ENCODE measurements at places on chromosomes 16 and 17.

- no peak for DNase-seq
These were observed 117.2 kb upstream of the METRNL start for GRCh38 chr17:82962163-82962720.

DNA sequence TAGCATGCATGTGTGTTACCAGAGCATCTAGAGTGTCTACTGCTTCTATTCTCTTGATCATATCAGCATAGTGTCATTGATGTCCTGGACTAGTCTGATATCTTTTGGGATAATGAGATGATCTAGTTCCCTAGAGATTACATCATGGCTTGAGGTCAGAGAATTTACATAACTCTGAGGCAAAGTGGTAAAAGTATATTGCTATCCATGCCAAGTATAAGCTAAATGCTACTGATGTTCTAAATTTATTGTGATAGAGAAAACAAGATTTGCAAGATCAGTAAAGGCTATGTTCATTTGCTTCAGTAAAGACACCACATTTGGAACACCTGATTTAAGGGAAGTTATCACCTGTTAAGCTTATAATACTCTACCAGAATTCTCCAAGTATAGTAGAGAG is 280.7 kb upstream of the PSMD7 start:
- no peak for DNase-seq

- no peak for DNase-seq
These were observed 11.9 kb downstream of the FSCN2 start for GRCh38 chr17:81539961-81540675.

DNA sequence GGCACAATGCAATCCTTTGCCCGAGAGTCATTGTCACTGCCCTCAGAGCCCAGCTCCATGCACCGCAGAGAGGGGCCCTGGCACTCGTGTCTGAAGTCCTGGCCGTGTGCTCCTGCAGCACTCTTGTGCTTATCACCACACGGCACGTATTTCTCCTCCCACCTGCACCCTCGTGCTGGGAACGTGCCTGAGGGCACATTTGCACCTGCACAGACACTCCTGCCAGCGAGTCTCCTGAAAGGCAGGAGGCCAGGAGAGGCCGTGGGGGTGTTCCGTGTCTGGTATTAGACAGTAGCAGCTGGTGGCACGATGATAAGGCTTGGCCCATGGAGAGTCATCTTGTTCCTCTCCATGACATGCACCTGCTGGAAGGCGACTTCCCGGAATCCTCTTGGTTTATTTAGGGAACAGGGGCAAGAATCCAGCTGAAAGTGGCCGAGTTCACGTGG is 3.4 kb upstream of the ACSF3 start:
- DNase-seq = no peak

- DNase-seq = no peak
These were observed 33.2 kb downstream of the CYB5D2 start for GRCh38 chr17:4175921-4176807.

DNA sequence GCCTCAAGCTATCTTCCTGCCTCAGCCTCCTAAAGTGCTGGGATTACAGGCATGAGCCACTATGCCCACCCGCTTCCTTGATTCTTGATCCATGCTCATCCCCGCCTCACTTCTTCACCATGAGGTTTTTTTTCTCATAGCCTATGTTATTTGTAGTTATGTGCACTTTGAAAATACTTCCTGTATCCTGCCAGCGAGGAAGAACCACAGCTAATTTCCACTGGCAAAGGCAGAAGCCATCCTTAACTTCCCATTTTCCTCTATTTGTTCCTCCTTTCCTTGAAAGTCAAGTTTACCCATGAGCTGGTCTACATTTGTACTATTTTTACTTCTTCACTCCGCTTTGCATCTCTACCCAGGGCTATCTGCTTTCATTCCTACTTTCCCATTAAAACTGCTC is 189.7 kb upstream of the ZFHX3 start:
- no peak for DNase-seq

DNA sequence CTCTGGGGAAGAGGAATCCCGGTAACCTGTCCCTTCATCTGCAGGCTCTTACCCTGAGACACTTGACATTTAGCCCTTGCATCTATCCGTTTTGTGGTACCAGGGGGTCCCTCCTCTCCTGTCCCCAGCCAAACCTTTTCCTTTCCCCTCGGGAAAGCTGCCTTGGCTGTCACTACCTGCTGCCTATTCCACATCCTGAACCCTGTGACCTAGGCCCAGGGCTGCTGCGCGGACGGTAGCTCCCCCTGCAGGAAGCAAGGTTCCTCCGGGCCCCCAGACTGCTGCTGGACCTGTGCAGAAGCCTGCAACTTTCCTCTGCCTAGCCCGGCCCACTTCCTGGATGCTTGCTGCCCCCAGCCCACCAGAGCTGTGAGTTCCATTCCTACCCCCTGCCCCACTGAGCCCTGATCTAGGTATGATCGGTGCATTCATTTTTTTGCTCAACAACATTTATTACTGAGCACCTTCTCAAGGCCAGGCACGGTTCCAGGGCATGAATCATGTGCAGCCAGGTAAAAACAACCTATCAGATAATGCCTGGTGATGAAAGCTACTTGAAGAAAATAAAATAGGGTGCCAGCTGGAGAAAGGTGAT is 10.5 kb upstream of the ALDOA start:
- peak; percentile 10 for DNase-seq

DNA sequence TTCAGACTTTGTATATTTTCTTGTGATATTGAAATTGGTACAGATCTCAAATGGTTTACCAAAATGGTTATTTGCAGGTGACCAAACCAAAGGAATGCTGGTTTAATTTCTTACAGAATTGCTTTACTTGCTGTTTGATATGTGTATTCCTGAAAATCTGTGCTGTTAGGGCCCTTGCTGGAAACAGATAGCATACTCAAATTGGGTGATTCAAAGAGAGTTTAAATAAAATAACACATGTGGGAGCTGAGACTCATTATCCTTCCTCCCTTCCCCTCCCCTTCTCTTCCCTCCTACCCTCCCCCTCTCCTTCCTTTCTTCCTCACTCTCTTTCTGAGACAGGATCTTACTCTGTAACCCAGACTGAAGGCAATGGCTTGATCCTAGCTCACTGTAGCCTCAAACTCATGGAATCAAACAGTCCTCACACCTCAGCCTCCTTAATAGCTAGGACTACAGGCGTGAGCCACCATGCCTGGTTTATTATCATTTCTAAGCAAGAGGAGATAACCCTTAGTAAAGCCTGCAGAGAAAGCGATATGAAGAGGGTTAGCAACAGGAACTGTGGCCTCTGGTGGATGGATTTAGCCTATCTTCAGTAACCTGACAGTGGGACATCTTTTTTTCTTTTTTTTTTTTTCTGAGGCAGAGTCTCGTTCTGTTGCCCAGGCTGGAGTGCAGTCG is 141.9 kb downstream of the BCAS3 start:
- no peak for DNase-seq

DNA sequence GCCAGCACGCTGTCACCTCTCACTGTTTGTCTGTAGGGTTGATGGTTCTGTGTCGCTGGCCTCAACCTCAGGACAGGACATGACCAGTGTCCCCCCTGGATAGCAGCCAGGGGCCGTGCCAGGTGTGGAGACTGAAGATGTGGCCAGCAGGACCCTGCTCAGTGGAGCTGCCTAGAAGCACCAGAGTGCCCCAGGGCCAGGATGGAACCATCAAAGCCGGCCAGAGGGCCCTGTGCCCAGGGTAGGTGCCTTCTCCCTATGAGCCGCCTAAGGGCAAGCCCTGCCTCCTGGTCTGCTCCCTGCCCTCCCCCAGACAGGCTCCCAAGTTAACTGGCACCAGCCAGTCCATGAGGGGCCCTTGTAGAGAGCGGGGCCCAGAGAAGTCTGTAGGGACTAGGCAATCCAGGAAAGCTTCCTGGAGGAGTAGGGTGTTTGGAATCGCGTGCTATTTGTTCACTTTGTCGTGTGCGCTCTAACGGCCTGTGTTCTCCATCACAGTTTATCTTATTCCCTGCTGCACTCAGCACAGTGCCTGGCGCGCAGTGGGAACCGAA is 546 bp upstream of the NDUFB10 start:
- no peak for DNase-seq

GRCh38 chr17:72733619-72734282 is 358.7 kb downstream of the SLC39A11 start:
- DNase-seq = no peak

DNA sequence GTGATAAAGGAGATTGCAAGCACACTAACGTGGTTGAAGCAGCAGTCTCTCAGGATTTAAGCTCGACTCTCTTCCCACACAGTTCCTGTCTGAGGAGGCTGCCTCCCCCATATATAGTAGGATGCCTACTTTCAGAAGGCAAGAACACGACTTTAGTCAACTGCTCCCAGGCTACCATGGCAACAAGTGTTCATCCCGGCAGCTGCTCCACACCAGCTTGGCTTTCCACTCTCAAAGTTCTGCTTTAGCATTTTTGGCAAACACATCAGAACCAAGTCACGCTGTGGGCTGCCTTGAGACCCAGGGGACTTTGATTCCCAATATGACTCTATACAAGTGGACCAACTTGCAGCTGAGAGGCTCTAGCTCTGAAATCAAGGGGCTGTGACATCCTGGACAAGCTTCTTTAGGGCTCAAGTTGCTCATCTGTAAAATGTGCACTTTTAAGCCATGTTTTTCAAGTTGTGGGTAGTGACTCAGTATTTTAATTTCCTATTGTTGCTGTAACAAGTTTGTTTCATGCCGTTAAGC is 16.5 kb downstream of the ZP2 start:
- DNase-seq = no peak

DNA sequence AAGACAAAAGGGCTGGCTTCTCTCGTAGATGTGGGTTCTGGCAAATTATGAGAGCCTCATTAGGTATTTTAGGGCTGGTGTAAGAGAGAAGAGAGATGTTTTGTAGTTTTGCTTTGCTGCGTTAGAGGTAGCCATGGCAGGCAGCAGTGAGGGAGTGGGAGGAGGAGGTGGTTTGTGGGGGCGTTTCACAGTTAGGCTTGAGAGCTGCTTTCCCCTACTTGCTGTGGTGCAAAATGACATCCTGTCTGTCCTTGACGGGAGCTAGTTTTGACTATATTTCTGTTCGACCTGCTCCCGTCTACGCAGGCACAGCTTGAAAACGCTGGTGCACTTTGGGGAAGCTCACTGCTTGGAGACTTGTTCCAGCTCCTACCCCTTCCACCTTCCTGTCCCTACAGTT is 75.5 kb downstream of the SLC5A11 start:
- DNase-seq = no peak

DNA sequence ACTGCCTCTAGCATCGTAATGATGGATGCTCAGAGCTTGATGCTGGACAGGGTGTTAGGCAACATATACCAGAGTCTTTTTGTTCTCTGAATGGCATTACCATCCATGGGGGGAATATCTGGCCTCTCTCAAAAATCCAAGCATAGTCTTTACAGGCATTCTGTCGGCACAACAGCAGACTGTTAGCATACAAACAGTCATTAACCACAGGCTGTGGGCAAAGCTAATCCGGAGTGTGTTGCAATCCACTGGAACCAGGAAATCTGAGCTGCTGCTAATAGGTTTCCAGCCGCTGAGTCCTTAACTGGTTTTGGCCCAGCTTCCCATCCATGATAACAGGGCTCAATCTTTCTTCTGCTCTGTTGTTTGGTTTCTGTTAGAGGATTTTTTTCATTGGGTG is 371.9 kb downstream of the HS3ST3B1 start:
- DNase-seq = no peak

DNA sequence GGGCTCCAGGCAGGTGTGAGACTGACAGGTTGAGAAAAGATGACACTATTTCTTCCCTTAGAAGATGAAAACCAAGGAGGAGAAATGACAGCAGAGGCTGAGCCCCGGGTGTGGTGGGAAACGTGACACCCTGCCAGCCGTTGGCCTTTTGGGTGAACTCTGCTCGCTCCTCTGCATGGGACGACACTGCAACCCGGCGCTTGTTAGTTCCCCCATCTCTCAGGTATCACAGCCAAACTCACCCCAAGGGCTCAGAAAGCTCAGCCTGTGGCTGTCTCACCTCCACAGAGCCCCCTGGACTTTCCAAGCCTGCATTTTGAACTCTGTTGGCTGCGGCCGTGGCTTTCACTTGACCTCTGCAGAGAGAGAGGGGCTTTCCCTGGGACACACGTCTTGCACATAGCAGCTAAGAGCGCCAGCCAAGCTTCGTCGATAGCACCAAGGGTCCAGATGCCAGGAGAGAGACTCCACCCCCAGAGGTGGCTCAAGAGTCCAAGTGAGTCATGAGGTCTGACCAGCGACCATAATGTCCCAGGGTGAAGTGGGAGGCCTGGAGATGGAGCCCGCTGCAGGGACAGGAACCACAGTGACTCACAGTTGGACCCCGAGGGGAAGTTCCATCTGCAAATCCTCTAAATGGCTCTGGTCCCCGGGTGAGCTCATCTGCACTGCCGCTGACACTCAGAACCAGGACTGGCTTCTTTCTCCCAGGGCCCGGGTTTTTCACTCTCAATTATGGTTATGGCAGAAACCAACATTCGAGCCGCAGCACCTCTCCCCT is 301.9 kb downstream of the SOX9 start:
- no peak for DNase-seq

DNA sequence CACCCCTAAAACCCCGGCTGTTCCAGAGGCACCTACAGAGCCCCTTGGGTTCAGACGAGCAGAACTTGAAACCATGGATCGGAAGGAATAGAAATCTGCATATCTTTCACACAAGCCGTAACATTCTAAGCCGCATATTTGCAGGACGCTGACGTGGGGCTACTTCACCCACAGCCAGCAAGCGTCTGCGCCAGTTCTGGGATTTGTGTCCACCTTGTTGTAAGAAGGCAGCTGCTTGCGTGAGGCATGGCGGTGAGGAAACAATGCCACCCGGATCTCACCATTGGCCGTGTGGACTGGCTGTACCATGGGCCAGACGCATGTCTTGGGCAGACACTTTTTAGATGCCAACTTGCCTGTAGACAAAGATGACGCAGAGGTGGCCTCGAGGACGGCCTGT is 34.5 kb downstream of the TNFRSF13B start:
- no peak for DNase-seq

- DNase-seq = no peak
These were observed 41.3 kb upstream of the DNAH17 start for GRCh38 chr17:78618264-78619066.

DNA sequence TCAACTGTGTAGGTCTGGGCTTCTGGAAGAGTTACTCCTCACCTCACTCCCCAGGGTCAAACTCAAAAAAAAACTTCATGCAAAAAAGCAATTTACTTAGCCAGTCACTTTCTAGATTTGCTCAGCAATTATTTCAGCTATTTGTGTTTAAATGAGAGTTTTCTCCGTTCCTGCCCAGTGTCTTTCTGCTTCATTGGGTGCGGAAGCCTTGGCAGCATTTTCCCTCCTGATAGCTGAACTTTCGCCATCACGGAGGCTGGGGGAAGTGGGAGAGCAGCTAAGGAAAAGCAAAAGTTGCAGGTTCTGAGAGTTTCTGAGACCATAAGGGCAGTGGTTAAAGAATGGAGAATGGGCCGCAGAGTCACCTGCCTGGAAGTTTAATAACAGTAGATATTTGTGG is 287.1 kb upstream of the DYNLRB2 start:
- DNase-seq = no peak

DNA sequence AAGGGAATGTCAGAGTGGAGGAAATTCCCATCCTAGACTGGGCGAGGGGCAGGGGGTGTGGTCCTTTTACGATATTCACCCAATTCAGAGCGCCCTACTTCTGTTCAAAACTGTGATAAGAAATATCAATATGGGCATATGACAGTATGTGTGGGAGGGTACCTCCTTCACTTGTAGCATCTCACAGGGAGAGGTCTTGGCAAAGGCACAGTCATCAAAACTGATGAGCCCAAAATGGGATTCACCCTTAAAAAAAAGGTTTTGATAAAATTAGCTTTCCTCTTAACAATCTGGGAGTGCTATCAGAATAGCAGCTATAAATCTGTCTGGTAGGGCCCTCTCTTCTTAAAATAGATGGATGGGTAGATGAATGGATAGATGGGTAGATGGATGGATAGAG is 967.8 kb upstream of the RBFOX1 start:
- DNase-seq = no peak

GRCh38 chr17:60165971-60166370 is 16.2 kb downstream of the CA4 start:
- no peak for DNase-seq

GRCh38 chr16:70380248-70380918 is 33.7 kb downstream of the DDX19A start:
- no peak for DNase-seq
